ENCODE measurements at places on chromosomes 3 and 15.

GRCh38 chr3:66949898-66950297 lies 48.2 kb upstream of the KBTBD8 start:
- no peak for DNase-seq

GRCh38 chr3:195859061-195859845 lies 47.5 kb upstream of the MUC4 start:
- peak; percentile 62 for DNase-seq

DNA sequence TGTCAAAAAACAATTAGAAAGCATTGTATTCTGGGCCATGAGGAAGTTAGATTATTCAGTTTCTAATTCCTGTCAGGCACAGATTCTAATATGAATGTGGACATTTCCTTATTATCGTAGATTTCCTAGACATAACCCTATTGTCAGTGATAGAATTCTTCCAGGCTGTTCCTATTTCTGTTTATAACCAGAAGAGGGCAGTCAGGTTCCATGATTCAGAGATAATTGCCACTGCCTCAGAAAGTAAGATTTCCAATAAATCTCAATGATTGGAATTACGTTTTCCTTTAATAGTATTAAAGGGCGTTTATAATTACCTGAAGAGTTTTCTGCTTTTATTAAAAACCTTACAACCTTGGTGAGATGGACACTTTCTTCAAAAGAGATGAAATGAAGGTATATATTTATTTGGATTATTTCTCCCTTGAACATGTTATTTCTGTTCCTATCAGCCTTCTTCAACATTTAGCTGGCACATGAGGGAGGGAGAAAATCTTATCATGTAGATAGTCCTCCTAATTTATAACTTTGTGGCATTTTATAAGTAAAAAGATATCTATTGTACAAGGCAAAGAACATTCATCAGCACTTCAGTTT lies 439.2 kb downstream of the MCTP2 start:
- DNase-seq, result no peak

- DNase-seq, result no peak
These were observed 105.1 kb downstream of the ZMAT3 start for GRCh38 chr3:178966299-178967176.

- DNase-seq, result no peak
These were observed 16.1 kb downstream of the MINDY4B start for GRCh38 chr3:150889106-150889505.

- DNase-seq, result no peak
These were observed 15.3 kb upstream of the CCNDBP1 start for GRCh38 chr15:43169888-43170287.

GRCh38 chr15:81026836-81027599 lies 26.3 kb downstream of the TLNRD1 start:
- no peak for DNase-seq

DNA sequence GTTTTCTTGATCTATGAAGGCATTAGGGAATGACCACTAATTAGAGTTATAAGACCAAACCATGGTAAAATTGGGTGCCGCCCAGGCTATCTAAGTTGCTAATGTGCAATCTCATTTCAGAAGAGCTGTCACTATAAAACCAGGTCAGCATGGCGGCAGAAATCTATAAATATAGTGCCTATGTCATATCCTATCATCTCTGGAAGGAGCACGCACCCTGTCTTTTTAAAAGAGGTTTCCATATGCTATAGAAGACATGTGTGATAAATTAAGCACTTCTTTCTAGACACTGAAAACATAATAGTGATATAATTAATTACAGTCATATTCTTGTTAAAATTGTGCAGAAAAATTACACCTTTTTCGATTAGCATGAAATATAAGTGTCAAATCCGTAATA lies 152.0 kb upstream of the MDFIC2 start:
- DNase-seq, result no peak

DNA sequence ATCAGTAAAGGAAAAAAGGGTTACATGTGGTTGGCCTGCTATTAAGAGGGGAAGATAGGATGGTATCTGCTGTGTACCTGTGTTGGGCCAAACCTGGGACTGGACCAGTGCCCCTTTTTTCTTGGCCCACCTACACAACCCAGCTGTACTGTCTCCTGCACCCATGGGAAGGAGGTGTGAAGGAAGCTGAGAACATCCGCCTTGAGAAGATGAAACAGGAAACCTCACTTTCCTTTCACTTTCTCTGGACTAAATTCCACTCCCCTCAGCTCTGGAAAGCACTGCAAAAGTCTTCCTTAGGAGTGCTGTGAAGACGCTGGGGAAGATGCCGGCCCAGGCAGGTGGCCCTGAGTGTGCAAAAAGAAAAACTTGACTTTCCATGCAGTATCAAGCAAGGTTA lies 37.6 kb downstream of the LRRN1 start:
- no peak for DNase-seq

GRCh38 chr15:57827971-57828370 lies 121.5 kb downstream of the POLR2M start:
- no peak for DNase-seq

DNA sequence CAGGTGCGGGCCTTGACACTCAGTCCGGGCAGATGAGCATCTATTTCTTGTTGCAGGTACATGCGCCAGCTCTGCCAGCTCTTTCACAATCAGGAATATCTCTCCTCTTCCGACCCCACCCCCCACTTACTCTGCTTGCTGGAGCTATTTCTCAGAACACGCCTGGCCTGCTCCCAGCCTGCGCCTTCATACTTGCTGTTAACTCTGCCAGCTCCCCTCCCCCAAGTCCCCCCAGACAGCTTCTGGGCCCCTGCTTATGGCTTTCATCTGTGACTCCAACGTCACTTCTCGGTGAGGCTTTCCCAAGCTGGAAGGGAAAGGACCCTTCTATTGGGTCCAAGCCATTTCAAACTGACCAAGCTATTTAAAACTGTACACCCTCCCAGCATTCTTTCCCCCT lies 15.2 kb downstream of the MAGEF1 start:
- DNase-seq, result no peak

DNA sequence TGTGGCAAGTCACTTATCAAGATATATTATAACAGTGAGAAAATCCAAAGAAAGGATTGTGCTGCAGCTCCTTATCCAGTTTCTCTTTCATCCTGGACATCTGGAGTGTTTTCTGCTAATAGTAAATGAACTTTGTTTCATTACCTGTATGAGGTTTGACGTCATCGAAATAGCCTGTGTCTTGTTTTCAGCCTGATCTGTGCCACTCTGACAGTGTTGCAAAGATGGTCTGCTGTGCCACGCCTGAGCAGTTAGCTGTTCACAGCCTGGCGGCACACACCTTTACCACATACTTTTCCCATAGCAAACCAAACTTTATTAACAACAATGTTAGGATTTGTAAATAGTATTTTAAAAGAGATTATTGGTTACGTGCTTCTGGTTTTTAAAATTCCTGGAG lies 34.0 kb downstream of the YEATS2 start:
- no peak for DNase-seq

GRCh38 chr15:56608140-56608778 lies 125.0 kb downstream of the ZNF280D start:
- DNase-seq, result no peak

DNA sequence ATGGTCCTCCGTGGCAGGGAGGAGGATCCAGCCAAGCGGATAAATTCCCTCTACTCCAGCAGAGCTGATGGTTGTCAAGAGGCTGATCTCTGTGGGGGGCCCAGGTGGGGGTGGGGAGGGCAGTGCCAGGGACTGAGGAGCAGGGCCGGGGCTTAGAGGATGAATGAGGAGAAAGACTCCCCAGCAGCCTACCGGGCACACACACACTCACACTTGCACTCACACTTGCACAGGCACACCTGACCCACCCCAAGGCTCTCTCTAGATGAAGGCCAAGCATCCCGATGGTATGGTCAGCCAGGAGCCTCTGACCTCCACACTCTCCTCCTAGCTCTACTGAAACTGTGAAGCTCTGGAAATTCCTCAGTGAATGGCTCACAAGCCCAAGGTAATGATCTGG lies 131.3 kb upstream of the PRR20G start:
- DNase-seq, result no peak

DNA sequence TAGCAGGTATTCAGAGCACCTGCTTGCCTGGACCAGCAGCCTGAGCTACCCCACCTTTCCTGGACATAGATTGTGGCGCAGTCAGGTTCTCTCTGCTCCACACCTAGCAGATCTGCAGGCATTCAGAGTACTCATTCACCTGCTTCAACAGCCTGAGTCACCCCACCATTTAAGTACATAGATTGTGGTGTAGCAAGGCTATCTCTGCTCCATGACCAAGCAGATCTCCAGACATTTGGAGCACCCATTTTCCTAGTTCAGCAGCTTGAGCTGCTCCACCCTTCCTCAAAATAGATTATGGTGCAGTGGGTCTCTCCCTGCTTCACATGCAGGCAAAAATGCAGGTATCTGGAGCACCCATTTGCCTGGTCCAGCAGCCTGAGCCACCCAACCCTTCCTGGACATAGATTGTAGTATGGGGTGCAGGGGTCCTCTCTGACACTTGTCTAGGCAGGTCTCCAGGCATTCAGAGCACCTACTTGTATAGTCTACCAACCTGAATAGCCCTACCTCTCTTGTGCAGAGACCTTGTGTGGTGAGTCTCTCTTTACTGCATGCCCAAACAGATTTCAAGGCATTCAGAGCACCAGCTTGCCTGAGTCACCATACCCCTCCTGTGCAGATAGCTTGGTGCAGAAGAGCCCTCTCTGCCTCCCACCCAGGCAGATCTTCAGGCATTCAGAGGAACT lies 466.0 kb upstream of the THBS1 start:
- DNase-seq, result no peak

DNA sequence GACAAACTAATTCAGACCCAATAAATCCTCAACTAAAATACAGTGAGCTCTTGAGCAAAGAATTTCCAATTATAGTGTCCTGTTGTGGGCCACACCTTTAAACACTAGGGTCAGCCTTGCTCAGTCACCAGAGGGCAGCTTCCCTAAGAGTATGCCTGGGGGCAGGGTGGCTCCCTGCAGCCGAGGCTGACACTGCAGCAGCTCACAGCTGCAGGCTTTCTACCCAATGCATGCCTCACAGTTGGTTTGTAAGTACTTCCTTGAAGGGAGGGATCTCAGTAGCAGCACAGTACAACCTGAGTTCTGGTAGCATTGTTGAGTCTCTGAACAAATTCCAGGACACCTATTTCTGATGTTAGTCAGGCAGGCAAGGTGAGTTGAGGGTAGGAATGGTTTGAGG lies 335.6 kb downstream of the TUSC7 start:
- DNase-seq, result no peak

DNA sequence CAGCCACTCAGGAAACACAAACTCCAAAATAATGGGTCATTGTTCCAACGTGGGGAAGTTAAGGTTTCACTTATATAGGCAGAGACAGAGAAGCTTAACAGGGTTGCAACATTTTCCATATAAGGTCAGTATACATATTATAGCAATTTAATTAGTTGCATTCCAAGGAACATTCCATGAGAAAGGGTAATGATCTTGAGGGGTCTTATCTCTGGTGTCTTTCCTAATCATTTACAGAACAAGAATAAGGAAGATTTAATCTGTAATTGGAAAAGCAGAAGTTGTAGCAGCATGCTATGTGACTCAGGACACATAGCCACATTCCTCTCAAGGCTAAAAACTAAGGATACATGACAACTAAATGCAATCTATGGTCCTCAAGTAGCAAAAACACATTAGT lies 4.9 kb downstream of the MNS1 start:
- DNase-seq, result no peak

DNA sequence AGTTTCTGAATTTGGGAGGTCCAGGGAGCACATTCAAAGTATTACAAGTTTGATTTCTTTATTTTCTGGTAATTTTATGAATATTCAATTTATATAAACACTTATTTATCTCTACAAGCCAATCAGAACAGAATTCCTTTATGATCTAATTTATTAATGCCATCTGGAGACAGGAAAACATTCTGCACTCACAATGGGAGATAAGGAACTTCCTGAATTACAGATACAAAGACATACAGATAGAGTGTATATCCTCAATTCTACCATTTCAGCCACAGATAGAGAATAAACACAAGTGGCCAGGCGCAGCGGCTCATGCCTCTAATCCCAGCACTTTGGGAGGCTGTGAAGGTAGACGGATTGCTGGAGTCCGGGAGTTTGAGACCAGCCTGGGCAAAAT lies 86.0 kb downstream of the IQCH start:
- no peak for DNase-seq

GRCh38 chr3:53274938-53275605 lies 19.2 kb upstream of the TKT start:
- DNase-seq, result no peak

GRCh38 chr3:139107424-139108252 lies 62.9 kb upstream of the PRR23C start:
- no peak for DNase-seq

All from stimulated activated CD8-positive, alpha-beta memory T cell treated with anti-CD3 and anti-CD28 coated beads, Interleukin-4, amount 100 ng/mL, for 24 hours (primary cell).